ENCODE measurements at places on chromosomes 12 and 14. TPM values are rescaled to one million over a fixed set of nuclear protein-coding genes. Genes with fewer than 3 reads are reported as not detected.
A peak's percentile ranks its signal among the peaks of the same experiment; 100 is the strongest.

GRCh38 chr12:54680374-54680773, 32.2 kb upstream of the DCD start:
- DNase-seq: no peak
- H3K27me3 ChIP-seq: peaks cover 26% of the 10 kb centered on the region
- no peak overlapping the region for H3K27ac ChIP-seq
- no peaks in the 10 kb centered on the region for H3K4me1 ChIP-seq

The KIF5A gene
- 0.39 TPM for total RNA-seq

The GTF2H3 gene
- total RNA-seq: 12.3 TPM

DNA sequence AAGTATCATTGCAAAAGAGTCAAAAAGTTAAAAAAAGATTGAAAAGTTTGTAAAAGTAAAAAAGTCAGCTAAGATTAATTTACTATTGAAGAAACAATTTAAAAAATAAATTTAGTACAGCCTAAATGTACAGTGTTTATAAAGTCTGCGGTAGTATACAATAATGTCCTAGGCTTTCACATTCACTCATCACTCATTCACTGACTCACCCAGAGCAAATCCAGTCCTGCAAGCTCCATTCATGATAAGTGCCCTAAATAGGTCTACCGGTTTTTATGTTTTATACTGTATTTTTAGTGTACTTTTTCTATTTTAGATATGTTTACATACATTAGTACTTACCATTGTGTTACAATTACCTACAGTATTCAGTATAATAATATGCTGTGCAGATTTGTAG, 43.9 kb upstream of the ABCC9 start:
- H3K4me3 ChIP-seq: no peak overlapping the region
- no peaks in the 10 kb centered on the region for H3K4me1 ChIP-seq
- peaks cover 5% of the 10 kb centered on the region for H3K27me3 ChIP-seq

GRCh38 chr12:109203480-109203879, 87.1 kb downstream of the ACACB start:
- no peaks in the 10 kb centered on the region for H3K4me1 ChIP-seq
- H3K4me3 ChIP-seq: no peak overlapping the region
- no peak overlapping the region for H3K27ac ChIP-seq
- no peaks in the 10 kb centered on the region for H3K27me3 ChIP-seq

- no peak overlapping the region for H3K4me3 ChIP-seq
- H3K27me3 ChIP-seq: peaks cover 3% of the 10 kb centered on the region
- H3K36me3 ChIP-seq: no peaks in the 10 kb centered on the region
- DNase-seq: peak; percentile 63
- peaks cover 13% of the 10 kb centered on the region for H3K4me1 ChIP-seq
Measured at GRCh38 chr14:51780006-51780692, 80.3 kb upstream of the GNG2 start.

GRCh38 chr14:51638071-51638944, 13.4 kb upstream of the FRMD6 start:
- no peak overlapping the region for H3K4me3 ChIP-seq
- H3K36me3 ChIP-seq: no peaks in the 10 kb centered on the region
- H3K4me1 ChIP-seq: no peaks in the 10 kb centered on the region
- H3K27me3 ChIP-seq: peaks cover 5% of the 10 kb centered on the region
- H3K27ac ChIP-seq: no peak overlapping the region

GRCh38 chr12:113582521-113583218, 111.0 kb upstream of the LHX5 start:
- no peak overlapping the region for H3K4me3 ChIP-seq
- no peaks in the 10 kb centered on the region for H3K36me3 ChIP-seq
- H3K27ac ChIP-seq: no peak overlapping the region
- H3K27me3 ChIP-seq: peaks cover 7% of the 10 kb centered on the region
- no peak for DNase-seq

DNA sequence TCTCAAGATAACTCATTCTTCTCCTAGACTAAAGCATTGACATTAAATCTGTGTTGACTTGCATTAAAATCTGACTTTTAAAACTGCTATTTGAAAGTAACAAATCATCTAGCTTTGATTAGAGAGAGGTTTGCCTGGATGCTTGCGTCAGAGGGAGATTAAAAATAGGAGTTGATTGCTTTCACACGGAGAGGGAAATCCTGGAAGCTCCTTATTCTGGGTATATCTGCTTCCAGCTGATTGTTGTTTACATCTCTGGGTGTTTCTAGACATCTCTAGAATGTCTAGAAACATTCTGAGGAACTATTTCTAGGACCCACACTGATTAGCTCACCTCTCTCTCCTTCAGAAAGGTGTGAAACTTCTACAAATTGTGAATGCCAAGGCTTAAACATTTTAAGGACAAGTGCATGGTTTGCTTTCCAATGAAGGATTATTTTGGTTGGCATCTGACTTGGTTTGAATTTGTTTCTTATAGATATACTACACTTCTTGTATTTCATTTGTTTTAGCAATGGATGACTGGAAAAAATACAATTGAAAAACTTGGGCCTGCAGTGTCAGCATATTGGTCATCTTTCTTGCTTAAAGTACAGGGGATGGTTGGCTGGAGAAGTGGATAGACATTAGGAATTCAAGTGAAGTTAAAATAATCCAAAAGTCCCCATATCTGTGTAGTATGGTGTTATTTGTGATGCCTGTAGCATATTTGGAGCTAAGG, 2.1 kb downstream of the DIP2B start:
- H3K36me3 ChIP-seq: no peaks in the 10 kb centered on the region
- peak overlapping the region; percentile 88 for H3K4me3 ChIP-seq
- DNase-seq: no peak
- H3K4me1 ChIP-seq: peaks cover 42% of the 10 kb centered on the region

GRCh38 chr12:20101046-20101445, 267.3 kb upstream of the PDE3A start:
- no peak overlapping the region for H3K4me3 ChIP-seq
- DNase-seq: no peak
- H3K36me3 ChIP-seq: no peaks in the 10 kb centered on the region
- no peak overlapping the region for H3K27ac ChIP-seq
- H3K27me3 ChIP-seq: no peaks in the 10 kb centered on the region

The PRKCH gene
- total RNA-seq: 385 TPM

GRCh38 chr12:124786061-124786964, 77.4 kb downstream of the SCARB1 start:
- no peak overlapping the region for H3K4me3 ChIP-seq
- no peaks in the 10 kb centered on the region for H3K36me3 ChIP-seq
- H3K4me1 ChIP-seq: no peaks in the 10 kb centered on the region
- DNase-seq: no peak

GRCh38 chr14:105047283-105048016, 17.8 kb downstream of the GPR132 start:
- H3K4me1 ChIP-seq: peaks cover 10% of the 10 kb centered on the region
- no peak overlapping the region for H3K4me3 ChIP-seq
- H3K27ac ChIP-seq: no peak overlapping the region
- no peaks in the 10 kb centered on the region for H3K27me3 ChIP-seq
- peaks cover 33% of the 10 kb centered on the region for H3K36me3 ChIP-seq
- no peak for DNase-seq

DNA sequence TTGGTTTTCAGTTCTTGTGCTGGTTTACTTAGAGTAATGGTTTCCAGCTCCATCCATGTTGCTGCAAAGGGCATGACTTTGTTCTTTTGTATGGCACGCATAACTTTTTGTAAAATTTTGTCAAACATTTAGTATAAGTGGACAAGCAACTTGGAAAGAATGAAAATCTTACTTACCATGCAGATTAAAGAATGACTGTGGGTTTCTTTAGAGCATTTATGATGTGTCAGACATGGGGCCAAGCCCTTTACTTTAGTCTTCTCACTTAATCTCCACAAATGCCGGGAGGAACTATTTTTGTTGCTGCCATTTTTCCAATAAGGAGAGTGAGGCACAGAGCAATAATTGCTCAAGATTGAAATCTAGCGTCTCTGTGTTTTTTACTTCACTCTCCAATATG, 652.5 kb upstream of the TBX3 start:
- DNase-seq: no peak
- no peaks in the 10 kb centered on the region for H3K4me1 ChIP-seq
- no peak overlapping the region for H3K4me3 ChIP-seq

DNA sequence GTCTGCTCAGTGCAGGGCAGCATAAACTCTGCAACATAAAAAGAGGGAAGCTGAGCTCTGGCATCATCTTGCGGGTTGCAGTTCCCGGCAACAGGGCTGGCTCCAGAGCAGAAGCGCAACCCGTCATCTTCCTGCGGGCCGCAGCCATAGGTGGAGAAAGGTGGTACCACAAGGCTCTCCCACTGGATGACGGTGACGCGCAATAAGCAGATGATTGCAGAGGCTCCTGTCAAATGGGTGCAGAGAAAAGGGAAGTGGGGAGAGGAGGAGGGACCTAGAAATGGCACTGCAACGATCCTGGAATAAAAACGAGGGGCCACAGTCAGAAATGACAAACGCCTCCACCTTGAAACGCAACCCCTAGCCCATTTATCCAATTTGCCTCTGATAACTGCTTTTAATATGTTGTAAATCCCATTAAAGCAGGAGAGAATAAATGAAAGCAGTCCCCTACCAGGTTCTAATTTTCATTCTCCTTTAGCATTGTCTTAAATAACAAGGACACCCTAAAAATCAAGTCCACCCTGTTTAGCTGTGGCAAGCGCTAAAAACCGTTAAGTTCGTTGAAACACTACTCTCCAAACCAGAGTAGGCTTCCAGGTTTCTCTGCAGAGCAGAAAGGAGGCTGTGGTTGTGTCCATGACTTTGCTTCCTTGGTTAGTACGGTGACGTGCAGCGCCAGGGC, 30.9 kb upstream of the TUBA1C start:
- no peak for DNase-seq
- H3K4me3 ChIP-seq: no peak overlapping the region
- peaks cover 17% of the 10 kb centered on the region for H3K4me1 ChIP-seq
- H3K27me3 ChIP-seq: no peaks in the 10 kb centered on the region

- no peaks in the 10 kb centered on the region for H3K36me3 ChIP-seq
- no peak overlapping the region for H3K27ac ChIP-seq
- H3K4me3 ChIP-seq: no peak overlapping the region
- DNase-seq: no peak
- H3K27me3 ChIP-seq: no peaks in the 10 kb centered on the region
Measured at GRCh38 chr12:73221836-73222235, 949.7 kb downstream of the TRHDE start.

- no peak overlapping the region for H3K4me3 ChIP-seq
- H3K27me3 ChIP-seq: no peaks in the 10 kb centered on the region
- H3K36me3 ChIP-seq: peaks cover 98% of the 10 kb centered on the region
Measured at GRCh38 chr14:100122481-100123223, 36.8 kb downstream of the DEGS2 start.

DNA sequence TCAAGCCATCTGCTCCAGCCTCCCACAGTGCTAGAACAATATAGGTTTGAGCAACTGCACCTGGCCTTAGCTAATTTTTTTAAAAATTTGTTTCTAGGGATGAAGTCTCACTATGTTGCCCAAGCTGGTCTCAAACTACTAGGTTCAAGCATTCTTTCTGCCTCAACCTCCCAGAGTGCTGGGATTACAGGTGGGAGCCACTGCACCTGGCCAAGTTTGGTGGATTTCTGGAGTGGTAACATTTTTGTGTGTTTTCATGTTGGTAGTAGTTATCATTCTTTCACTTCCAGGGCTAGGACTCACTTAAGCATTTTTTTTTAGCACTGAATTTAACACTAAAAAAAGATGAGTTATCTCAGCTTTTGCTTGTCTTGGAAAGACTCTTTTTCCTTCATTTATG, 328.0 kb upstream of the RGS6 start:
- H3K36me3 ChIP-seq: no peaks in the 10 kb centered on the region
- H3K4me1 ChIP-seq: peaks cover 10% of the 10 kb centered on the region
- no peak for DNase-seq
- no peaks in the 10 kb centered on the region for H3K27me3 ChIP-seq
- no peak overlapping the region for H3K27ac ChIP-seq

The NPC2 gene
- 32.5 TPM for total RNA-seq

DNA sequence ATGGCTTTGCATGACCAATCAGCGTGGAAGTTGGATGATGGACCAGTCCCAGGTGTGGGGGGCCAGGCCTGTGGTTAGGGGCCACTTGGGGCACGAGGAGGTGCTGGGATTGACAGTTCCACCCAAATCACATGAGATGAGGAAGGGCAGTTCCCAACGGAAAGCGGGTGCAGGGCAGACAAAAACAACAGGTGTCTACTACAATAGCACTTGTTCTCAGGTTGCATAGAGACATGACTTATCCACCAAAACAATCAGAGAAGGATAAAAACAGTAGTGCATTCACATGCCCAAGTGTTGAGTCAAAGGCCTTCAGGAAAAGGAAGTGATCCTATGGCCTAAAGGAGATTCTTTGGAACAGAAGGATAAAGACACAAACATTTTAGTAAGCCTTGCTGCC, 14.6 kb upstream of the EIF2B2 start:
- H3K4me3 ChIP-seq: no peak overlapping the region
- no peak for DNase-seq
- no peaks in the 10 kb centered on the region for H3K36me3 ChIP-seq
- no peaks in the 10 kb centered on the region for H3K27me3 ChIP-seq

The BEST3 gene
- total RNA-seq: not detected

The CAPZA3 gene
- total RNA-seq: not detected

DNA sequence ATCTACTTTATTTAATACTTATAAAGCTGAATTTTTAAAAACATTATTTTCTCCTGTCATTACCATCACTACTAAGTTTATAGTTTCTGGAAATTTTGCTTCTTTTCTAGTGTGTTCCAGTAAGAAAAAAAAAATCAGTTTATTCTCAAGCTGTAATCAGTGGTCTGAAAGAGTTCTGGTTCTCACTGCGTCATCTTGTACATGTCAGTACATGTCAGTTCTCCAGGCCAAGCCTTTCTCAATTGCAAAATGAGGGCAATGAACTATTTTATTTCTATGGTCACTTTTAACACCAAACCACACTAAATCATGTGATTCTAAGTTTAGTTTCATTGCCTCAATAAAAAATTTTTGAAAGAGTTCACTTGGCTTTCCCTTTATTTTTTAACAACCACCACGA, 468.9 kb upstream of the LRFN5 start:
- H3K4me3 ChIP-seq: no peak overlapping the region
- no peaks in the 10 kb centered on the region for H3K36me3 ChIP-seq
- no peak for DNase-seq
- H3K4me1 ChIP-seq: no peaks in the 10 kb centered on the region

The PITPNM2 gene
- total RNA-seq: 38.3 TPM

The OTOGL gene
- not detected for total RNA-seq

DNA sequence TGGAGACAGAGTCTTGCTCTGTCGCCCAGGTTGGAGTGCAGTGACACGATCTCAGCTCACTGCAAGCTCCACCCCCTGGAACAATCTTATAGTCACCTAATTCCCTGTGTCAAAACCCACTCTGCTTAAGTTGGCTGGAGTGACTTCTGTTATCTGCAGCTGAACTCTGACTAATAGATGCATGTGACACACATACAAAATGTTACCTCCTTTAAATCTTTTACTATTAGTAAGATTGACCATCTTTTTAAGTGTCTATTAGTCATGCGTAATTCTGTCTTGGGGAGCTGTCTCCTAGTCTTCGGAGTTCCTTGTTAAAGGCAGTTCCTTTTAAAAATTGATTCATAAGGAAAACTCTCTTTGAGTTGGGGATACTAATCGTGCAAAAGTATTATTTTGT, 7.4 kb downstream of the IFI27L1 start:
- no peaks in the 10 kb centered on the region for H3K4me1 ChIP-seq
- no peaks in the 10 kb centered on the region for H3K36me3 ChIP-seq
- no peak overlapping the region for H3K4me3 ChIP-seq

GRCh38 chr12:20445687-20446086, 77.3 kb downstream of the PDE3A start:
- no peak overlapping the region for H3K27ac ChIP-seq
- H3K36me3 ChIP-seq: no peaks in the 10 kb centered on the region
- H3K4me3 ChIP-seq: no peak overlapping the region
- no peaks in the 10 kb centered on the region for H3K27me3 ChIP-seq

- H3K27me3 ChIP-seq: no peaks in the 10 kb centered on the region
- no peaks in the 10 kb centered on the region for H3K4me1 ChIP-seq
- no peak for DNase-seq
- no peak overlapping the region for H3K27ac ChIP-seq
- no peak overlapping the region for H3K4me3 ChIP-seq
Measured at GRCh38 chr12:9107542-9107873, 8.2 kb downstream of the A2M start.

All from CD4-positive, alpha-beta T cell (primary cell).